ENCODE measurements at places on chromosomes 16 and 17.

- no peak for DNase-seq
Observed at GRCh38 chr17:79737922-79738578, 7.3 kb downstream of the ENPP7 start.

- DNase-seq, result no peak
Observed at GRCh38 chr17:80812362-80813088, 179.1 kb upstream of the CHMP6 start.

GRCh38 chr16:46739934-46740333 is 8.2 kb downstream of the MYLK3 start:
- DNase-seq, result no peak

- DNase-seq, result no peak
Observed at GRCh38 chr16:58684001-58684353, 593 bp downstream of the SLC38A7 start.

- no peak for DNase-seq
Observed at GRCh38 chr17:68457168-68457538, at the start of gene WIPI1. Gene WIPI1 (minus strand): TSS chr17:68457496. CDS start chr17:68457421, 75 bp downstream.

- DNase-seq, result no peak
Observed at GRCh38 chr17:8563981-8564602, 66.4 kb downstream of the MYH10 start.

All from stimulated activated CD4-positive, alpha-beta T cell treated with anti-CD3 and anti-CD28 coated beads, Interleukin-2, amount 100 ng/mL, for 24 hours (primary cell).